T-cell (primary cell): ENCODE measurements at places on chromosomes 2 and 18. TPM values are rescaled to one million over a fixed set of nuclear protein-coding genes. Genes with fewer than 3 reads are reported as not detected.

- no peaks in the 10 kb centered on the region for H3K27me3 ChIP-seq
- H3K4me3 ChIP-seq, result no peak overlapping the region
- H3K4me1 ChIP-seq, result no peaks in the 10 kb centered on the region
- DNase-seq, result no peak
- no peaks in the 10 kb centered on the region for H3K36me3 ChIP-seq
Measured at GRCh38 chr18:74420926-74421325, 36.2 kb downstream of the DIPK1C start.

DNA sequence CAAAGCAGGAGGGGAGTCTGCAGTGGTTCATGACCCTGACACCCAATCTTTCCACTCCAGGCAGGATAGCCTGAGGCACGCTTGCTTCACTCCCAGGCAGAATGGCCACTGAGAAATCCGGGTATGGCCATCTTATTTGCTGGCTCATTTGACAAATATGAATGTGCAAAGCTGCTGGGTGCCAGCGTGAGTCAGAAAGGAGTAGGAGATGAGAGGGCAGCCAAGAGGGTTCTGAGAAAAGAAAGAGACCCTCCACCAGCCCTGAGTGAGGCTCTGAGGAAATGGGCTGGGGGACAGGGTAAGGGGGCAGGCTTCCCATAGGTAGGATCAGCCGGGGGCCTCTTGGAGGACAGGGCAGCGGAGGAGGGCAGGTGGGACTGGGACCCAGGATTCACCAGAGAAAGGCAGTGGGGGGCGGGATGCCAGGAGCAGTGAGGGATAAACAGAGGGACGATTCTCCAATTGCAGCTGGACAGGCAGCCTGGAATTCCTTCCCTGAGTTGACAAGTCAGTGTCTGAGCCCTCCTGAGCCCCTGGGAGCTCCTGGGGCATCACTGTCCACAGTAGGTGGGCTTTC lies 15.2 kb downstream of the RAMP1 start:
- no peak overlapping the region for H3K4me3 ChIP-seq
- H3K4me1 ChIP-seq, result no peaks in the 10 kb centered on the region
- DNase-seq, result no peak
- no peaks in the 10 kb centered on the region for H3K36me3 ChIP-seq

- H3K27me3 ChIP-seq, result no peaks in the 10 kb centered on the region
- no peaks in the 10 kb centered on the region for H3K4me1 ChIP-seq
- H3K36me3 ChIP-seq, result no peaks in the 10 kb centered on the region
- no peak for DNase-seq
- no peak overlapping the region for H3K27ac ChIP-seq
Measured at GRCh38 chr2:46162329-46163097, 134.7 kb upstream of the EPAS1 start.

- no peaks in the 10 kb centered on the region for H3K27me3 ChIP-seq
- no peaks in the 10 kb centered on the region for H3K36me3 ChIP-seq
- no peak overlapping the region for H3K27ac ChIP-seq
- peaks cover 40% of the 10 kb centered on the region for H3K4me1 ChIP-seq
Measured at GRCh38 chr2:168748461-168748860, 54.0 kb upstream of the NOSTRIN start.

- no peaks in the 10 kb centered on the region for H3K36me3 ChIP-seq
- no peak for DNase-seq
- no peak overlapping the region for H3K4me3 ChIP-seq
- no peaks in the 10 kb centered on the region for H3K4me1 ChIP-seq
Measured at GRCh38 chr2:101094351-101094750, 56.8 kb downstream of the TBC1D8 start.

DNA sequence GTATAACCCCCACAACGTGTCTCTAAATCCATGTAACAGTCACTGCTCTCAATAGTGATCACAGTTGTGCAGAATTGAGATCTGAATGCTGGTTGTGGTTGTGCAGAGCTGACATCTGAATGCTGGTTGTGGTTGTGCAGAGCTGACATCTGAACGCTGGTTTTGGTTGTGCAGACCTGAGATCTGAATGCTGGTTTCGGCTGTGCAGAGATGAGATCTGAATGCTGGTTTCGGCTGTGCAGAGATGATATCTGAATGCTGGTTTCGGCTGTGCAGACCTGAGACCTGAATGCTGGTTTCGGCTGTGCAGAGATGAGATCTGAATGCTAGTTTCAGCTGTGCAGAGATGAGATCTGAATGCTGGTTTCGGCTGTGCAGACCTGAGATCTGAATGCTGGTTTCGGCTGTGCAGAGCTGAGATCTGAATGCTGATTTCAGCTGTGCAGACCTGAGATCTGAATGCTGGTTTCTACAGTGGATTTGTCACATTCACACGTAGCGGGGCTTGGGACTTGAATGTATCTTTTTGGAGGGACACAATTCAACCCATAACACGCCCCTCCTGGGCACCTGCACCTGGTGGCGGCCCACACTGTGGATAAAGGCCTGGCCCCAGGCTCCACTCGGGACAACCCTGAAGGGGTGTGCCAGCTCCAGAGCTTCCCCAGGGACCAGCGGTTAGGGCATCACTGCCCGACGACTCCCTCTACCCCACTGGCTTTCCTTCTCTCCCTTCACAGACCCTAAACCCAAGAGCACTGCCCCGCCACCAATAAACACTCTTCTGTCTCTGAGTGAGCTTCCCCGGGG lies 51.1 kb upstream of the SLC66A3 start:
- H3K36me3 ChIP-seq, result no peaks in the 10 kb centered on the region

DNA sequence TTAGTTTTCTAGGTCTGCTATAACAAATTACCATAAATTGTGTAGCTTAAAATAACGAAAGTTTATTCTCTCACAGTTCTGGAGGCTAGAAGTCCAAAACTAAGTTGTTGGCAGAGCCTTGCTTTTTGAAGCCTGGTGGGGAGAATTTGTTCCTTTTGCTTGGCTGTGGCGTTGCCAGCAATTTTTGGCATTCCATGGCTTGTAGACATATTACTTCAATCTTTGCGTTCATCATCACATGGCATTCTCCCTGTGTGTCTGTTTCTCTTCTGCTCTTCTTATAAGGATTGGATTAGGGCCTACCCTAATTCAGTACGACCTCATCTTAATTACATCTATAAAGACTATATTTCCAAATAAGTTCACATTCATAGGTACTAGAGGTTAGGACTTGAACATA lies 217.7 kb downstream of the MBD5 start:
- H3K4me3 ChIP-seq, result no peak overlapping the region
- no peak overlapping the region for H3K27ac ChIP-seq
- DNase-seq, result no peak
- H3K27me3 ChIP-seq, result no peaks in the 10 kb centered on the region
- no peaks in the 10 kb centered on the region for H3K4me1 ChIP-seq

DNA sequence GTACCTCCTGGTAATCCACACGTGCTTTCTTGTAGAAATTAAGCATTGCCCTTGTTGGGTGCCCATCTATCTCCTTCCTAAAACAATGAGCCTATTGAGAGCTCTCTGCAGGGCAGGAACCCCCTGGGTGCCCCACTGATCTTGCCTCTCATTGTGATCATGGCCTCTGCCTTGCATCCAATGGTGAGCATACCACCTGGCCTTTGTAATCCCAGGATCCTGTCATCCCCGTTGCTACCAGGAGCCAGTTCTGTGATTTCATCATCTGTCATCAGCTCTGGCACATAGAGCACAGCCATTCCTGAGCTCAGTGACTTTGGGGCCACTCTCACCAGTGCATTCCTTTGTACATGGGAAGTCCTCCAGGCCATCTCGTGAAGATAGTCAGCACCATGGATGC lies 381.0 kb upstream of the ID2 start:
- H3K4me1 ChIP-seq, result peaks cover 8% of the 10 kb centered on the region
- peak overlapping the region; percentile 43 for H3K27ac ChIP-seq
- no peak overlapping the region for H3K4me3 ChIP-seq
- no peak for DNase-seq
- H3K36me3 ChIP-seq, result no peaks in the 10 kb centered on the region

The CD28 gene
- total RNA-seq, result 118 TPM

The CFAP210 gene
- not detected for total RNA-seq

The CAVIN2 gene
- 0.40 TPM for total RNA-seq

The CTIF gene
- total RNA-seq, result 6.7 TPM

The GPBAR1 gene
- total RNA-seq, result 0.89 TPM
